ENCODE measurements at places on chromosomes 5 and 9.
A peak's percentile ranks its signal among the peaks of the same experiment; 100 is the strongest.

GRCh38 chr5:134515801-134516200, 9.7 kb upstream of the JADE2 start:
- DNase-seq = no peak

DNA sequence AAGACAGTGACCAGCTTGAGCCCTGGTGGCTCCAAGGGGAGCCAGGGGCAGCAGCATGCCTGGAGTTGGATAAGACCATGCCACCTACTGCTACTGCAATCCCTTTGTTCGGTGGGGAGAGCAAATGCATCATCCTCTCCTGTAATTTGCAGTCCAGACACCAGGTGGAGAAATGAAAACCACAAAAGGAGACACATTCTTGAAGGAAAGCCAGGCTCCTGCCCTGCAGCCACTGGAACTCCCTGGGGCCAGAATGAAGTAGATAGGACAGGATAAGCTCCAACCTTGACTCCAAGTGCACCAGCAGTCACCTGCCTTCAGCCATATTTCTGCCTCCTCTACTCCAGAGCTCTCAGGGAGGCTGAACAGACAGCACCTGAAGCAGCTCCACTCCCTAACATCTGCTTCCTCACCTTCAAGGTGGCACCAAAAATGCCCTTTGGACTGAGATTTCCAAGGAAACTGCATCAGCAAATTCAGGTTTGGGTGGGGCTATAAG, 65.1 kb upstream of the IQGAP2 start:
- DNase-seq = peak; percentile 59

DNA sequence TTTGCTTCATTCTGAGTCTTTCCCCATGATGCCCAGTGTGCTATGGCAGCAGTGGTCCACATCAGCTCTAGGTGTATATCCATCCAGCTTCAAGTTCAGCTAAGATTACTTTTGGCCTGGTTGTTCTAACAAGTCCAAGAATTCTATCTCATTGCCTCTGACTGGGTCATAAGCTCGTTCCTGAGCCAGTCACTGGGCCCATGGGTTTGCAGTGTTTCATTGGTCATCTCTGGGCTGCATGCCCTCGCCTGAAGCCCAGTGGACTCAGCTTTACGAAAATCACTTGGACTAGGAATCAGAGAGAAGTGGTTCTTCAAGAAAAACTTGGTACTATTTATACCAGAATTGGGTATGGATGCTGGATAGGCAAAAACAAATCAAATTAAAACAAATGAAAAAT, 16.1 kb upstream of the ARHGAP26 start:
- no peak for DNase-seq

GRCh38 chr5:960551-960950, 48.1 kb upstream of the NKD2 start:
- DNase-seq = no peak

DNA sequence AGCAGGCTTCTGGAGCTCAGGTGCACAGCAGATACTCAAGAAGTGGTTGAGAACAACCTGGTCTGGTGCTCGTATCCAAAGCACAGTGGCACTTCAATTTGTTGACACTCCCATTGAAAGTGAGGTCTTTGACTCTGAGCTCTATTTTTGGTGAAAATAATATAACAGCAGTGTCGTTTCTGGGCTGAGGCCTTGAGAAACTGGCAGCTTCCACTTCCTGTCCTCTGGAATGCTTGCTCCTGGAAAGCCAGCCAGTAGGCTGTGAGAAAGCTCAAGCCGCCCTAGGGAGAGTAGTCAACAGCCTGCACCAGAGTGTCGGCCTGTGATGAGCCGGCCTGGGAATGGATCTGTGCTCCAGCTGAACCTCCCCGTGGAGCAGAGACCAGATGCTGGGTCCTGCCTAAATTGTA, 6.8 kb upstream of the SUSD3 start:
- DNase-seq = no peak

GRCh38 chr9:75228893-75229292, 140.6 kb downstream of the OSTF1 start:
- DNase-seq = no peak

- no peak for DNase-seq
Observed at GRCh38 chr5:83931969-83932368, 211.3 kb upstream of the HAPLN1 start.

DNA sequence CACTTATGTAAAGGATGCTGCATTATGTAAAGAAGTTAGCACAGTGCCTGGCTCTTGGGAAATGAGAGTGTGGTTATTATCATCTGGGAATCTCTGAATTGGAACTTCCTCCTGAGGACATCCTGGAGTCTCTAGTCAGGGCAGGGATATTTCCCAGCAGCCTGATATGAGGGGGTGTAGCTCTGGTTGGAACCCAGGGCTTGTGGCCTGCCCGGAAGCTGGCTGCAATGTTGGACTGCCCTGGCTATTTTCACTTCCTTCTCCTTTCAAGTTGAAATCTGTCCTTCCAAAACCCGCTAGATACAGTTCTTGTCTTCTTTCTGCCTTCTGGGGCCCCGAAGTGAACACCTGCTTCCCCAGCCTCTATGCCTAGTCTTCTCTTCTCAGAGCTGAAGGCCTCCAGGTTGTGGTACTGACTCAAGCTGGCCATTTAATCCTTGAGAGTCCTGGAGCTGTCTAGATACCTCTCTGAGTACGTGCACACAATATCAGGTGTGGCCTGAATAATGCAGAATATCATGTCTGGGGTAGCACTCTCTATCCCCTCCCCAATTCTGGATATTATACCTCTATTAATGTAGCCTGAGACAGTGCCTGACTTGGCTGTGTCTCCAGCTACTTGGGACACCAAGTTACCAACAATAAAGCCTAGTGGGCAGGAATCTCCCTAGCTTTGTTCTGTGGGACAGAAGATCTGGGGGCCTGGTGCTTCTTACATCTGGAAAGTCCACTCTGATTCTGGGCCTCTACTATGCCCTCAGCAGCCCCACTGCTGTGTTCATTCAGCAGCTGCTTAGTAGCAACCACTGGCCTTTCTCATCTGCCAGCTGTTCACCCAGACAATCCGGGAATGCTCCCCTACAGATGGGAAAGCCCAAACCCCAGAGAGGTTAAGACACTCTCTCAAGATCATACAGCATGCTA, 45.0 kb downstream of the SLC6A7 start:
- DNase-seq = no peak

DNA sequence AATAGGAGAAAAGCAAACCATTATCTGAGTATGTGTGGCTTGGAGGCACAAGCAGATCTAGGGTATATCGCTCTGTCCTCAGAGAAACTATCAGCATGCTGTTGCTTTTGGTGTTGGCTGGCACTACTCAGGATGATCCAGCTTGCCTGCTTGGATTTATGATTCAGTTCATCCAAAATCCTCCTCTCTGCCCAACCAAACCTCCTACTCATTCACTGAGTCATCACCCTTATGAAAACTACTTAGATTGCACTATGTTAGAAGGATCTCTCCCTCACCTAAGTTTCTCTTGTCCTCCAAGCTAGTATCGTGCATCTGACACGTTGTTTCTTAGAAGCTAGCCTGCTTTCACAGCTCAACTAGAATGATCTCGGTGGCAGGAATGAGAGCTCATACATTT, 14.2 kb upstream of the ZBED3 start:
- no peak for DNase-seq

DNA sequence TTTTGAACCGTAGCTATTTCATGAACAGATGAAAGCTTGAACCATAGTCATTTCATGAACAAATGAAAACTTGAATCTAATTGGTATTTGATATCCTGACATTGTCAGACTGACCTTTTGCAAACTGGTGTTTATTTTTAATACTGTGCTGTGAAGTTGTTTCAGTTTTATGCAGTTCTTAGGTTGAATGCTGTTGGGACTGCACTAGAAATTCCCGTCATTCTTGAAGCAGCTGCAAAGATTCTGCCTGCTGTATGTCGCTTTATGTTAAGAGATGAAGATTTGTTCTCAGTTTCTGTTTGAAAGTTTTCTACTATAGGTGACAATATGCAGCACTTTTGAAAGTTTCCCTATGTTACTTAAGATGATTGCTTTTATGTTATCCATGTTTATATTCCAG, 22.5 kb upstream of the FAM120AOS start:
- no peak for DNase-seq

- DNase-seq = no peak
Observed at GRCh38 chr5:173884402-173885053, 3.6 kb upstream of the CPEB4 start.

All from GM19239 (cell line).